ENCODE measurements at places on chromosomes 16 and 17. TPM values are rescaled to one million over a fixed set of nuclear protein-coding genes. Genes with fewer than 3 reads are reported as not detected.

- no peak for DNase-seq
These were observed 10.8 kb upstream of the ASB16 start for GRCh38 chr17:44159519-44160210.

- no peak for DNase-seq
These were observed 89.8 kb downstream of the TMEM100 start for GRCh38 chr17:55632893-55633292.

DNA sequence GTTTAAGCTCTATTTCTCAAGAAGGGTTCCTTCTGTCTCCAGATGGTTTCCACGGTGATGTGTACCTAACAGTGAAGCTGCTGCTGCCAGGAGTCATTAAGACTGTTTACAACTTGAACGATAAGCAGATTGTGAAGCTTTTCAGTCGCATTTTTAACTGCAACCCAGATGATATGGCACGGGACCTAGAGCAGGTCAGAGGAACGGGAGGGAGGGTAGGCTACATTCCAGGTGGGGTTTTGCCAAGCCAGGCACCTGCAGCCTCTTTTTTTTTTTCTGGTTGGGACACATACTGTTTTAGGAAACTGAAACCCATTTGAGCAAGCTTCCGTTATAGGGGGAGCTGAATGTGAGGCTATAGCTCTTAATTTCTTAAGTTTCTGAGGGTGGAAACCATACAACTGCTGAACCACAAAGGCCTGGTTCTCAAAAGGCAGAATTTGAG, 10.6 kb downstream of the LIG3 start:
- no peak for DNase-seq

DNA sequence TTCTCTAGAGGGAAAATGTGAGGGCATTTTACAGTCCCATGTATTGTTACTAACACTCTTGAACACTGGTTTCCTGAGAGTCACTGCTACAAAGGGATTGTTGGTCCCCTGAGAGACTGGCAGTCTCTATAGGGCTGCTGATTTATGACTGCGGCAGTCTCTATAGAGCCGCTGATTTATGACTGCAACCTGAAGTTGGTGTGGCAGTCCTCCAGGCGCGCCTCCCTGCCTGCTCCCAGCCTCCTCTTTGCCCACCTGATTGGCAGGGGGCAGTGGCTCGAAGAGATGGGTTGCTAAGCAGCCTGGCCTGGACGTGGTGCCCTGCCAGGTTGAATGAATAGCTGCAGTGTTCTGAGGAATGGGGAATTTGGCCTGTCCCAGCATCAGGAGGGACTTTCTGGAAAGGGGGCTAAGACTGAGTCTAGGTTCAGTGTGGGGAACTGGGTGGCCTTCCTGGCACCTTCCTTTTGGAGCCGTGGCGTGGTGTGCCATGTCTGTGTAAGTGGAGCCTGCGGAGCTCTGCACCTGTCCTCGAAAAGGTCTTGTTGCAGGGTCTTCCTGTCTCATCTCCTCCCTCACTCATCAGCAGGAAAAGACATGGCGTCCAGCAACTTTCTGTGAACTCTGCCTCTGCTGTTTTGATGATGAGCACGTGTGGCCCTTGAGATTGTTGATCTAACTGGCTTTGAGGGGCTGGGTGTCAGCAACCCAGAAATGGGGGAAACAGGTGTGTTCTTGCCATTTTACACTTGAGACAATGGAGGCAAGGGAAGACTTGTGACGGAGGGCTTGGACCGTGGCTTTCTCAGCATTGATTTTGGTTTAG, 24.9 kb downstream of the SAP30BP start:
- DNase-seq = peak; percentile 27

DNA sequence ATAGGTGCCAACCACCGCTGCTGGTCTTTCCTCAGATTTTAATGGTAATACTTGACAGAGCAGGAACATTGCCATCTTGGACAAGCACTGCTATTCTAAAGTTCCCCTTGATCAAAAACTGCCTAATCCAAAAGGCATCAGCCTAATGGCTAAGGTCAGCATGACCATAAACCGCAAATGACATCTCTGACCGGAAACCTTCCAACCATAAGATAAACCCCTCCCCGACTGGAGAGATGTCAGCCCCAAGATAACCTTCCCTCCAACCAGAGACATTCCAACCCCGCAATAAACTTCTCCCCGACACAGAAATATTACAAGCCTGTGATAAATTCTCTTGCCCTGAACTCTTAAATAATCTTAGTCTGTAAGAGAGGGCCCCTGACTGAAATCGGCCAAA, 7.4 kb upstream of the DHX40 start:
- no peak for DNase-seq

DNA sequence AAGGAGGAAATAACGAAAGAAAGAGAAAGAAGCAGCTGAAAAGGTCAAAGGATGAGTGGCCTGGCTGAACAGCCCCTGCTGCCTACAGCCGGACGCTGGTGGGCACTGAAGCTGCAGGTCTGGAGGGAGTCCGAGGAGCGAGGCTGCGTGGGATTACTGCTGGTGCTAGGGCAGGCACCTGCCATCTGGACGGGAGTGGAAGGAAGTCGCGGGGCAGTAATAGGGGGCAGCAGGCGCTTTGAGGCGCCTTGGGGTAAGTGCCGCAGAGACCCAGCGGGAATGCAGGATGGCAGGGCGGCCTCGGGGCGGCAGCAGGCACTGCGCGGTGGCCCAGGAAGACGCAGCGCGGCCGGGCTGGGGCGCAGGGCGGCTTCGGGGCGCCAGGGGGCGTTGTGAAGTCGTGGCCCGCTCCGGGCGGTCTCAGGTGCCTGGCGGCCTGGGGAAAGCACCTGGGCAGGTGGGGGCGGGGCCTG, 303 bp upstream of the SCNN1G start:
- peak; percentile 16 for DNase-seq

- no peak for DNase-seq
These were observed 17.4 kb downstream of the WNT9B start for GRCh38 chr17:46868689-46869187.

- no peak for DNase-seq
These were observed 25.8 kb downstream of the EPN2 start for GRCh38 chr17:19262650-19263631.

- DNase-seq = no peak
These were observed 9.8 kb upstream of the SMTNL2 start for GRCh38 chr17:4574448-4575045.

GRCh38 chr16:965487-965886, 5.3 kb downstream of the LMF1 start:
- DNase-seq = no peak

- no peak for DNase-seq
These were observed 198.4 kb upstream of the TBX2 start for GRCh38 chr17:61201211-61201610.

DNA sequence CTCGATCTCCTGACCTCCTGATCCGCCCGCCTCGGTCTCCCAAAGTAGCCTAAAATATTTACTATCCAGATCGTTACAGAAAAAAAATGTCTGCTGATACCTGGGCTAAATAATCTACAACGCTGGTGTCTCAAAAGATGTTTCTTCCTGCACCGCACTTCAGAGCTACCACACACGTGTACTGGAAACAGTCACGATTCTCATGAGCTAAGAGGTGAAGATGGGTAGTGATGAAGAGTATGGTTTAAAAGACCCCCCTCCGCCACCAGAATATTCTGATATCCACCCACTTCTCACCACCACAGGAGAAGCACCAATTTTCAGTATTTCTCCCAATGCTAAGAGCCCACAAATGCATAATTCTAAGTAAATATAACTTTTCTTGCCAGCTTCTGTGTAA, 50.2 kb downstream of the SMG6 start:
- DNase-seq = no peak

GRCh38 chr16:22979038-22979437, 165.1 kb downstream of the HS3ST2 start:
- no peak for DNase-seq

- no peak for DNase-seq
These were observed 32.6 kb downstream of the KDM8 start for GRCh38 chr16:27235938-27236245.

GRCh38 chr16:18969855-18970240, 13.9 kb upstream of the TMC7 start:
- no peak for DNase-seq

- DNase-seq = no peak
These were observed 10.6 kb upstream of the MFAP4 start for GRCh38 chr17:19397556-19398041.

DNA sequence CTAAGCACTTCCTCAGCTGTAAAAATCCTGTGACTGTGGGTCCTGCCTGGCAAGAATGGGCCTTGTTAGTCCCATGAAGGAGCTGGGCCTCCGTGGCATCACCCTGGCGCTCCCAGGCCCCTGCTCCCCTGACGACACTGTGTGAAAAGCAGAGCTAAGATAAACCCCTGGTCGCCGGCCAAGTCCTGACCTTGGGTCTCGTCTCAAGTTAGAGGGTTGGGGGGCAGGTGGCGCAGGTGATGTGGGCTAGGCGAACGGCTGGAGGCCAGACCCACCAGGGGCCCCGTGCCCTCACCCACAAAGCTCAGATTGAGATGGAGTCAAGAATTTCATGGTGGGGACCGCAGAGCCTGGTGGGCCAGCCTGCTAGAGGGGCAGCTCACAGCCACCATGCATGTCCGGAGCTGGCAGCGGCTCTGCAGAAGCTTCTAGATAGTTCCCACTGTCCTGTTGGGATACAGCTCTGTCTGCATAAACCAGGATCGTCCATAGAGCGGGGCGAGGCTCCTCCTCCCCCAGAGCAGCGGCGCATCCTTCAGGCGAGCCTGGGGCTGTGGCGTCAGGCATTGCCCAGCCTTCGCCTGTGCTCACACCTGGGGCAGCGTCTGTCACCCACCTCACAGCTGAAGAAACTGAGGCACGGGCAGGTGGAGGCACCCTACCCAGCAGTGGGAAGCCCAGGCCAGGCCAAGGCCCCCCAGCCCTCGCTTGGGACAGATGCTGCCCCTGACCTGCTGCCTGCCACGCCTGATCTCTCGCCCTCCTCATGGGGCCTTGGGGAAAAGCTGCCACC, 12.0 kb downstream of the CYBC1 start:
- DNase-seq = no peak

GRCh38 chr17:58541249-58541648, 26.8 kb upstream of the MTMR4 start:
- DNase-seq = no peak

DNA sequence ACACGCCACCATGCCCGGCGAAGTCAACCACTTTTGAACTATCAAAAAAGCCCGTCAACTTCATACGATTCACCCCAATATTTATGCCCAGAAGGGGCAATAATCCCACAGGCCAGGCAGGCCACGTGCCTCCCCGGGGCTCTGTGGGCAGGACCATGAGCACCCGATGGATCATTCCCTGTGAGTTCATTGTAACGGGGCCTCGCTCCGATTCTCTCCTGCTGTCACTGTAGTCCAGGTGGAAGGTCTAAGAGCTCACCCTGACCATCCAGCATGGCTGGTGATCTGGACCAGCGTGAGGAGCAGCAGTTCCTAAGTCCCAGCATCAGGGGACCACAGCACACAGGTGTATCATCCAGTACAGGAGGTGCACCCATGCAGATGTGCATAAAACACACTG, 77.5 kb upstream of the DOC2B start:
- no peak for DNase-seq

DNA sequence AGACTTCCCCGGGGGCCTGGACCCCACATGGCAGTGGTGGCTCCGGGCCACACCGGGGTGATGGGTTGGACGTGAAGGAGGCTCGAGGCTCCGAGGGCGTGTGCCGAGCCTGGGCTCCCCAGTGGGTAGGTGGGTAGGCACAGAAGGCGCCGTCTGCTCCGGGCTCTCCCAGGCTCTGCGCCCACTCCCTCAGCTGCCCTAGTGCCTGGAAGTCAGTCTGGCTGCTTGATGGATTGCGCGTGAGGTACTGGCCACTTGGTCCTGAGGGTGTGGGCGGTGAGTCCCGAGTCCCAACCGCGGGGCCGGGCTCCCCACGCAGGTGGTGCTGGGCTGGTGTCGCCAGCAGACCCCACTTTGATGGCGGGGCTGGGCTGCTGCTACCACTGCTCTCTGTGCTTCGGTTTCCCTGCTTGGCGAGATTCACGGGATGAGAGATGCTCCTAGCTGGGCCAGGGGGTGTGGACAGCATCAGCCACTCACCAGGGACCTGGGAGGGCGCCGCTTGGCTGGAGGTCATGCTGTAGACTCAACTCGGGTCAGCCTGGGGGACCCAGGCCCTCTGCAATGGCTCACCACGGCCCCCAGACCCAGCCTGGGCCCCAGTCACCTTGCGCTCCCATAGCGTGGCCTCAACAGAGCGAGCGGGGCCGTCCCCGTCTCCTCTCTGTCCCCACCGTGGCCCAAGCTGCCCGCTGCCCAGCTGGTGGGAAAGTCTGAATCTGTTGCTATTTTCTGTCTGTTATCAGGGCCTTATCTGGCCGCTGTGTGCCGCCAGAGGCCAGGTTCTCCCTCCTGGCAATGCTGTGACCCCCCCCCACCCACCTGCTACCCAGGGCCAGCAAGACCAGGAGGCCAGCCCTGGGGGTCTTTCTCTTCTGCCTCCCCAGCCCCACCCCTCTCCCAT, 26.1 kb downstream of the ZFPM1 start:
- DNase-seq = no peak

DNA sequence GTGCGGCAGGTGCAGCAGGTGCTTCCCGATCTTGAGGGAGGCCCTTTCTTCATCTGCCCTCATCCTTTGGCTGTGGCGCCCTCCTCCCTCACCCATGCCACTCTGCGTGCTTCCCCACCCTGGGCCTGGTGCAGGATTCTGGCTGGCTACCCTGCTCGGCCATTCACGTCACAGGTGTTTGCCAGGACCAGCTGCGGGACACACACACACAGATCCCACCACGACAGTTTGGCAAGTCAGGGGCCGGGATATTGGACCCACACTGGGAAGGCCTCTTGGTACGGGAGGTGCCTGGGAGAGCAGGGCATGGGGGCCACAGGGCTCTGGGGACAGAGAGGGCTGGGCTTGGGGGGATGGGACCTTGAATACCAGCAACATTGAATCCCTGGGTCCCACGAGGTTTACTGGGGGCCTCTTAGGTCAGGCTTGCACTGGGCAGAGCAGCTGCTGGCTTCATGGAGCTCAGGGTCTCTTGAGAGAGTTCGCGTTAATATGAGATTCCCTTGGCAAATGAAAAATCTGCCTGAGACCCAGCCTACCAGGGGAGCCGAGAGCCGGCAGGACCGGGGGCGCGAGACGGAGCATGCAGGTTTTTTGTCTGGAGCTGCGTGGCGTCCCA, 15.1 kb downstream of the ADCY7 start:
- DNase-seq = no peak

DNA sequence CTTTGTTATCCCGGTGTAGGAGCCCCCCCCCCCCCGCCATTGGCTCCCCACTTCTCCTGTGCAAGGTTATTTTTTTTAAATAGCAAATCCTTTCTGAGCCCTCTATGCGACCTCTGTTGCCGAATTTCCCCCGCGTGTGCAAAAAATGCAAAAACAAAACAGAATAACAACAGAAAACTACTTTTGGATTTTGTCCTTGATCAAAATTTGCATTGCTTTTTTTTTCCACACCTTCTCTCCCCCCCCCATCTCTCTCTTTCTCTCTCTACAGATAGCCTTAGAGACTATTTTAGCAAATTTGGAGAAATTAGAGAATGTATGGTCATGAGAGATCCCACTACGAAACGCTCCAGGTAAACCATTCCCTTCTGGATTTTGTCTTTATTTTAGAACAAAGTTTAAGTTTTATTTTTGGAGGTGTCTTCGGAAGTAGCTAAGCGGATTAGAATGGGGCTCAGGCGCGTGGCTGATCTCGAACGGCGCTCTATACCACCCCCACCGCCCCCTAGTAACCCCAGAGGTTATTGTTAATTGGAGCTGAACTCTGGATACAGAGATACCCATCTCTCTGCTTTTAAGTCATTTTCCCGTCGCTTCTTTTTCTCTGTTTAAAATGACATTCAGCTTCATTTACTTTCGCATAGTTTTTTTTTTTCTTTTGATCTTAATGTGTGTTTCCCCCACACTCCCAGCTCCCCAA, 1.0 kb downstream of the MSI2 start:
- DNase-seq = no peak

TOX3 gene
- 11.1 TPM for total RNA-seq

MYH8 gene
- 2.0 TPM for total RNA-seq

ZNF18 gene
- total RNA-seq = 19.0 TPM

CCDC154 gene
- 0.16 TPM for total RNA-seq

MRPL27 gene
- 30.3 TPM for total RNA-seq

Data from occipital lobe (tissue), 3 donors.